ENCODE measurements at places on chromosomes 7 and 10. TPM values are rescaled to one million over a fixed set of nuclear protein-coding genes. Genes with fewer than 3 reads are reported as not detected.

Gene VSTM2A
- total RNA-seq, result not detected

Gene COL26A1
- not detected for total RNA-seq

Gene SDK1
- 0.13 TPM for total RNA-seq

Gene ACTL6B
- not detected for total RNA-seq

Gene PGAM2
- not detected for total RNA-seq

Gene TSPAN15
- total RNA-seq, result 28.7 TPM

Gene C10orf53
- not detected for total RNA-seq

Gene PRRT4
- total RNA-seq, result 0.65 TPM

Gene POU6F2
- not detected for total RNA-seq

Gene SPDYE11
- not detected for total RNA-seq

Gene LLCFC1
- not detected for total RNA-seq

Gene CCDC186
- total RNA-seq, result 44.8 TPM

Gene FBXO24
- 0.70 TPM for total RNA-seq

Gene IFIT3
- 5.4 TPM for total RNA-seq

Gene FFAR4
- not detected for total RNA-seq

Gene PRKG1
- total RNA-seq, result 4.1 TPM

Gene VWDE
- total RNA-seq, result 5.8 TPM

Gene TSPAN12
- not detected for total RNA-seq

Gene LCOR
- 63.0 TPM for total RNA-seq

Gene BUB3
- total RNA-seq, result 111 TPM

Gene IKZF5
- total RNA-seq, result 35.7 TPM

Gene TMEM139
- 0.77 TPM for total RNA-seq

Gene CHST15
- 3.3 TPM for total RNA-seq

Gene MINDY4
- total RNA-seq, result 1.6 TPM

Gene OR2A14
- not detected for total RNA-seq

Gene SUV39H2
- 3.7 TPM for total RNA-seq

Gene NANOS1
- 0.34 TPM for total RNA-seq

Gene LEP
- total RNA-seq, result not detected

Gene GPR158
- total RNA-seq, result not detected

Gene EIF5AL1
- total RNA-seq, result 0.12 TPM

Gene FBXL13
- 1.3 TPM for total RNA-seq

Measured in T-helper 17 cell (primary cell).